ENCODE measurements at places on chromosomes 1 and 21. TPM values are rescaled to one million over a fixed set of nuclear protein-coding genes. Genes with fewer than 3 reads are reported as not detected.

ARID4B gene
- total RNA-seq = 28.8 TPM

GRCh38 chr1:167051907-167052306 lies 38.3 kb downstream of the GPA33 start:
- no peak for DNase-seq

KCNT2 gene
- total RNA-seq = 9.3 TPM

- no peak for DNase-seq
Measured at GRCh38 chr1:2530513-2531361, 674 bp upstream of the HES5 start.

DNA sequence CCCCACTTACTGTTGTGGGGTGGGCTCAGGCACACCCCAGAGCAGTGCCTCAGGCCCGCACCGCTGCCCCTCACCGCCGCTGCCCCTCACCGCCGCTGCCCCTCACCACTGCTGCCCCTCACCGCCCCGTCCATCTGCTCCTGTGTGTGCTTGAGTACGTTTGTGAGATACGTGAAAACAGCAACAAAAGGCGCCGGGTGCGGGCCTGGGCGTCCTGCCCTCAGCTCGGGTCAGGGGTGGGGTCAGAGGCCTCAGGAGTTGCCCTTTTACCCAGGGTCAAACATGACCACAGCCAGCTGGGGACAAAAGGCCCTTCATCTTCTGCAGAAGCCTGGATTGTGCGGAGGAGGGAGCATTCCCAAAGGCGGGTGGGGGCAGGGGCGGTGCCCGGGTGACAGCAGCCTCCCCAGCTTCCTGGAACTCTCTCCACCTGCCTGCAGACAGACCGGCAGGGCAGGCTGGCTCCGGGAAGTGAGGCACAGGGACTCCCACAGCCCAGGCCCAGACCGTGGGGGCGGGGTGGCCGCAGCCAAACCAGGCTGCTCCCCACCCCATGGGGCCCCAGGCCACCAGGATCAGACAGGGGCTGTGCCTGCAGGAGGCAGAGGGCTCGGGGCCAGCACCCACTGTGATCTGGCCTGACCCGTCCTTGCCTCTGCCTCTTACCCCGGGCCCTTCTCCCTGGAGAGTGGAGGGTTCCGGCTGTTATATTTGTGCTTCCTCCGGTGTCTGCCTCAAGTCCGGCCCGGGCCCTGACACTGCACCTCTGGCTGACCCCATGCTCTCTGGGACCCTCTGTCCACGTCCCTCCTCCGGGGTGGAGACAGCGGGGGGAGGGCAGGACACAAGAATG lies 2.3 kb upstream of the VWA1 start:
- DNase-seq = no peak

OPRD1 gene
- total RNA-seq = 3.3 TPM

GRCh38 chr21:38311765-38312164 lies 55.0 kb downstream of the KCNJ15 start:
- DNase-seq = no peak

DNA sequence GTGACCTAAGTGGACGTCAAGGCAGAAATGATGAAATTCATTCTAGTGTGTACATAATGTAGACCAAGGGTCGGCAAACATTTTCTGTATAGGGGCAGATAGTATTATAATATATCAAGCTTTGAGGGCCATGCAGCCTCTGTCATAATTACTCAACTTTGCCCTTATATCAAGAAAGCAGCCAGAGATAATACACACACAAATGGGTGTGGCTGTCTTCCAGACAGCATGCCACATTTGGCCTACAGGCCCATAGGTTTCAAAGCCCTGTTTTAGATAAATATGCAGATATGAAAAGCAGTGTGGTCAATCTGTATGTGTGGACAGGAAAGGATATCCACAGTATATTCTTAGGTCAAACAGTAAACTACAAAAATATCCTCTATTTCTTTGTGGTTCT lies 320.1 kb upstream of the FMN2 start:
- DNase-seq = no peak

ATP13A2 gene
- 89.8 TPM for total RNA-seq

- DNase-seq = no peak
Measured at GRCh38 chr1:51564124-51564523, 45.1 kb upstream of the EPS15 start.

GRCh38 chr1:36223381-36223995 lies 755 bp upstream of the THRAP3 start:
- DNase-seq = no peak

GRCh38 chr1:240027059-240027462 lies 64.6 kb upstream of the FMN2 start:
- DNase-seq = peak; percentile 57

DNA sequence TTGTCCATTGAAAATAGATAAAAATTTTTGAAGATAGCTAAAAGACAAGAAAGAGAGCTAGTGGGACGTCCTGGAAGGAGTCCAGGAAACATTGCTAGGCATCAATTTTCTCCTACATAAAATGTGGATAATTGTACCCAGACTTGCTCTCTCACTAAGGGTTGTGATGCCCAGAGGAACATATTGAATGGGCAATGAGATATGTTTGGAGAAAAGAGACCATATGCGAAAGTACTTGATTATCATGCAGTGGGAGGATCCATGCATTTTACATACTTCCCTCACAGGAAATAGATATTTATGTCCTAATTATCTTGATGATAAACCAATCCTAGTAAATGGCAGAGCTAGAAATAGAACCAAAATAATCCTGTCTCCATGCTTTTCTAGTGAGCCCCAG lies 108.4 kb upstream of the TNR start:
- DNase-seq = no peak

E2F2 gene
- total RNA-seq = 6.1 TPM

GRCh38 chr1:52511851-52512615 lies 40.9 kb downstream of the TUT4 start:
- no peak for DNase-seq

DNA sequence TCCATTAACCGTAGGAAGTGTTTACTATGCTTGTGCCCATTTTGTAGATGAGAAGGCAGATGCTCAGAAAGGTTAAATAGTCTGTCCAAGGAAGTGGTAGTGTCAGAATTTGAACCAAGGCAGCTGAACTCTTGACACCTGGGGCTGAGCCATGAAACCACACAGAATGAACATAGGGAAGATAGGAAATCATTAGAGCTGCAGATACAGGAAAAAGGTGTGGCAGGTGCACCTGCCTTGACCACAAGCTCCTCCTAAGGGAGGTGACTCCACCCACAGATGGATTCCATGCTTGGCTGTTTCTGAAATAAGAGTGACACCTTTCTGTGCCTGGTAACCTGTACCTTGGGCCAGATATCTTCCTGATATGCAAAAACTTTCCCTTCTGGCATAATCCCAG lies 69.9 kb upstream of the IGSF21 start:
- no peak for DNase-seq

CCDC30 gene
- 1.8 TPM for total RNA-seq

DNA sequence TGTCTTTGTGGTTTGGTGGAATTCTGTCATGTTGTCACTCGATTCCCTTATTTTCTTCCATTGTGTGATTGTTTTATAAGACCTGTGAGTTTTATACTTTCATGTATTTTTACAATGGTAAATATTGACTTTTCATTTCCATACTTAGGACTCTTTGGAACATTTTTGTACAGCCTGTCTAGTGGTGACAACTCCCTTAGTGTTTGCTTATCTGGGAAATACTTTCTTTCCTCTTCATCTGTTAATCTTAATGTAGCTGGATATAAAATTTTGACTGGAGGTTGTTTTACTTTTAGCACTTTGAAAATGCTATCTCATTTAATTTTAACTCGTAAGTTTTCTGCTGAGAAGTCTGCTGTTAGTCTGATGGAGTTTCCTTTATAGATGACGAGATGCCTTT lies 310.5 kb downstream of the NUF2 start:
- no peak for DNase-seq

DNA sequence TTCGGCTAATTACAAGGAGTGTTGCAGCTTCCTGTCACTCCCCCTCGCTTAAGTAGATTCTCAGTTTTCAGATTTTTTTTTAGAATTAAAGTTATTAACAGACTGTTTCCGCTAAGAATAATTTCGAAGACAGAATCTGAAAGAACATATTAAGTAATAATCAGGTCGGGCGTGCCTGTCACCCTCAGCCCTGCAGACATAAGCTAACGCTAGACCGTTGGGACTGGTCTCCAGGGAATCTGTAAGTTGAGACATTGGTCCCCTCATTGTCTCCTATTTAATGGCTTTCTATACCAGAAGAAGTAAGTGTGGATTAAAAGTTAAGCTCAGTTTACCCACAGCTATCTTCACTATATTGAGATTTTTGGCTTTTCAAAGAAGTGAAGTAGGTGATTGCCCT lies 14.5 kb downstream of the NMNAT1 start:
- no peak for DNase-seq

- no peak for DNase-seq
Measured at GRCh38 chr1:244727871-244728474, 75.0 kb downstream of the DESI2 start.

DNA sequence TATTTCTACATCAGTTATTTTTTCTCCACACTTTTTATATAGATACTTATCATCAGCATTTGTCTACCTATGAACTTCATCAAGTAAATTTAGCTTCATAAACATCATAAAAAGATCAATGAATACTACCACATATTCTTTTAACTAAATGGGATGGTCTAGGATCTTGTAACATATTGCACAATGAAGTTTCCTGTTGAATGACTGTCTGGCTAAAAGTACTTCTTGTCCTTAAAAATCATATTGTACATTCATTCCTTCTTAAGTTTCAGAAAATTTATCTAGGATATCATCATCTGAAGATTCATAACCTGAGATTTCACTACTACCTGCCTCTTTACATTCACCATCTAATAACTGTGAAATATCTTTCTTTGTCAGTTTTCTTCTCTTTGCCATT lies 69.0 kb downstream of the MAGI3 start:
- no peak for DNase-seq

GRCh38 chr1:6588128-6588892 lies 8.5 kb downstream of the ZBTB48 start:
- DNase-seq = no peak

OR10J1 gene
- total RNA-seq = not detected

TSACC gene
- 1.0 TPM for total RNA-seq

DNA sequence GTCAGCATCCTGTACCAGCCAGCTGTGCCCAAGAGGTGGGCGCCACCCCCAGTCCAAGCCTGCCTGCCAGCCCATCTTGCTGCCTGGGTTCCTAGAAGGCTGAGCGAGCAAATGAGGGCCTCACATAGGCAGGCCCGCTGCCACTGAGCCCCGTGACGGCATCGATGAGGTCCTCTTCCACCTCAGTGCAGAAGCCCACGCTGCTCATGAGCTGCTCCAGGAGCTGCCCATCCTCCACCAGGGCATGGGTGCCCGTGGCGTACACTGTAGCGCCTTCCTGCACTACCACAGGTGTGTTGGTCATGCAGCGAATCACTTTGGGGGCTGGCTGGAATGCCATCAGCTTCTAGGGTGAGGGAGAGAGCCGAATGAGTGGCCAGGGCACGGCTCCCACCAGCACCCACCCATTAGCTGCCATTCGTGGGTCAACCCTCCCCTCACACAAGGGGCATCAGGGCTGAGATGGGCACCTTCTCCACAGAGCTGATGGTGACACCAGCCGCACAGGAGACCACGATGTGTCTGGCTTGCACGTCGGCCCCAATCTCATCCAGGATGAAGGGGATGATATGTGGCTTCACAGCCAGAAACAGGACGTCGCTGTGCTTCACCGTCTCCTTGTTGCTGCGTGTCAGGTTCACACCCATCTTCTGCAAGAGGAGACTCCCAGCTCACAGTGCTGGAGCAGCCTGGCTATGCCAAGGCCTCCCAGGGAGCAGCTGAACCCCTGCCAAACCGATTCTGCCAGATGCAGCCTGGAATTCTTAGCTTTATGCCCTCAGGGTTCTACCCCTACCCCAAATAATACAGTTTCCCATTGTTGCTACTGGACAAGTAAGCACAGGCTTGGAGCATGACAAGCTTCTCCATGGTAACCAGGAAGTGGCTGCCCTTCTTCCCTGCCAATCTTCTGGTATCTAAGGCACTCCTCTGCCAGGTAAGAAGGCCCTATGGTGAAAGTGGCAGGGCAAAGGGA lies 2.0 kb downstream of the PYCR2 start:
- DNase-seq = no peak
